ENCODE measurements at places on chromosomes 16 and 17.

DNA sequence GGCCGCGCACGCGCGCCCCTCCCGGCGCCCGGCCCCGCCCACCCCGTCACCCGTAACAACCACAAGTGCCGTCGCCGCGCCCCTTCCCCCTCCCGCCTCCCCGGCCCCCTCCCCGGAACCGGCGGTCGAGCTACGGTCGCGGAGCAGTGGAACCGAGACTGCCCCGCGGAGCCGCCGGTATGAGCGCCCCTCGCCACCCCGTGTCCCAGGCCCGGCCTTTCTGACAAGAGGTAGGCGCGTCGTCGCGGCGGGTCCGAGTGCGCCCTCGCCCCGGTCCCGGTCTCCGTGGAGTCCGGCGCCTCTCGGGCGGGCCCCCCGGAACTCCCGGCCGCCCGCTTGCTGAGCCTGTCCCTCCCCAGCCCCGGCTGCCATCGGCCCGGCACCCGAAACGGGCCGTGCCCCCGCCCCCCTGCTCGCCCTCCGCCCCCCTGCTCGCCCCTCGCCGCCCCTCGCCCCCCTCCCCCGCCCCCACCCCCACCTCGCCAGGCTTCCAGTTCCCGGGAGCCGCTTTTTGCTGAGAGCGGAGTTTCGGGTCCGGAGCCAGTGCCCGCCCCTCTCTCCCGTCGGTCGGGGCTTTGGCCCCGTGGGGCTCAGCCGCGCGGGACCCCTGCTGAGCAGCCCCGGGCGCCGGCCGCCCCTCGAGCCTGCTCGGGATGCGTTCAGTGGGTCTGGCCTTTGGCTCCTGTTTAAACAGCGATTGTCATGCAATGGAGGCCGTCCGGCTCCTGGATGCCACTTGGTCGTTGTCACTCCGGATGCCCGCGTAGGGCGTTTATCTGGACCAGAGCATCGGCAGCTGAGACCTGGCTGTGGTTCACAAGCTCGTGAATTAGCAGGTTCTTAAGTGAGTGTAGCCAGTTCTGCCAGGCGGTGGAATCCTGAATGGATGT lies at the start of gene SEC14L1:
TSS of gene SEC14L1 (plus strand) at position 92 of the 890 bp plus-strand sequence. CDS start 2,628 bp downstream, outside the sequence.
- DNase-seq, result no peak

DNA sequence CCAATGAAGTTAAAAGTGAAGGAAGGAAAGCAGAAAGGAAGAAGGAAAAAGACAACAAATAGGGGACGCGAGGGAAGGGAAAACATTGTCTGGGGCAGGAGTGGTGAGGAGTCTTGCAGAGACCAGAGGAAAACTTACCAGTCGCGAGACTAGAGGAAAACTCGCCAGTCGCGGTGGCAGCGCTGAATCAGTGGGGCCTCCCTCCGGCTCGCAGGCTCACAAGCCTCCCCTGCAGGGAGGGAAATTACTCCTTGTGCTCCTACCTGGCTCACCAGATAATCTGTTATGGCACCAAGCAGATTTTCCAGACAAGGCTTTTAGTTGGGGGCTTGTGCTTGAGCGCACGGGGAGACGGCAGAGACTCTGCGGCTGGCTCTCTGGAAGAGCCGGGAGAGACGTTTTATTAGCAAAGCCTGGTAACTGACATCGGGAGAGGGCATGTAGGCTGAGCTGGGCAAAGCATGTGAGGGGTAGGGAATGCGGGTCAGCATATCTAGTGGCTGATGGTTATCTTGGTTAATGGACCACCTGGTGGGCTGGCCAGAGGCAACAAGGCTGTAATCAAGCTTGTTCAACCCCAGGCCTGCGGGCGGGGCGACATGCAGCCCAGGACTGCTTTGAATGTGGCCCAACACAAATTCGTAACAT lies 37.1 kb downstream of the LCMT1 start:
- no peak for DNase-seq

DNA sequence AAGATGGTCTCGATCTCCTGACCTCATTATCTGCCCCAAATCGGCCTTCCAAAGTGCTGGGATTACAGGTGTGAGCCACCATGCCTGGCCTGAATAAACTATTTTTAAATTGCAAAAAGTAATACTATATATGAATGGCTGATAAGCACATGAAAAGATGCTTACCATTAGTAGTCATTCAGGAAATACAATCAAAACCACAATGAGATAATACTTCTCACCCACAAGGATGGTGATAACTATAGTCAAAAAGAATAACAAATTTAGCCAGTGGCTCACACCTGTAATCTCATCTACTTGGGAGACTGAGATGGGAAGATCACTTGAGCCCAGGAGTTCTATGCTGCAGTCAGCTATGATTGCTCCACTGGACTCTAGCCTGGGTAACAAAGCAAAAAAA lies 2.4 kb upstream of the TACO1 start:
- no peak for DNase-seq

- DNase-seq, result no peak
Measured at GRCh38 chr17:3864534-3864933, 18.5 kb upstream of the NCBP3 start.

Measured in GM04503 (cell line).